Stimulated activated CD4-positive, alpha-beta T cell treated with anti-CD3 and anti-CD28 coated beads, Interleukin-1b, Interleukin-23, amount 100 ng/mL, for 48 hours (primary cell): ENCODE measurements at places on chromosomes 12 and 14.

DNA sequence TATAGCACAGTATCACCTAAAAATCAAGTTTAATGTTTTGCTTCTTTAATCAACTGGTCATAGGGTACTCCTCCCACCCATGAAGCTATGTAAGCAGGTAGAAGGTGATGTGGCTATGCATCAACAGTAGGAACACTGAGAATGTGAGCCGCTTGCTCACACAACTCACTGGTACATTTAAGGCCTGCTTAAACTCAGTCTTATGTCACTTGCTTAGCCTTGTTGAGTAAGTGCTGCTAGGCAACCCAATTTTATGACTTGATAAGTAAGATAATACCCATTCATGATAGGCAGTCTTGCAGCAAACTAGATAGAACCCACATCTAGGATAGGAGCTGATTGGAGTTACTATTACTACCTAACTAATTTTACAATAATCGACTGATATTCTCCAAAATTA is 70.0 kb upstream of the BMP4 start:
- DNase-seq: no peak

GRCh38 chr14:78798757-78799156 is 628.6 kb downstream of the NRXN3 start:
- no peak for DNase-seq

DNA sequence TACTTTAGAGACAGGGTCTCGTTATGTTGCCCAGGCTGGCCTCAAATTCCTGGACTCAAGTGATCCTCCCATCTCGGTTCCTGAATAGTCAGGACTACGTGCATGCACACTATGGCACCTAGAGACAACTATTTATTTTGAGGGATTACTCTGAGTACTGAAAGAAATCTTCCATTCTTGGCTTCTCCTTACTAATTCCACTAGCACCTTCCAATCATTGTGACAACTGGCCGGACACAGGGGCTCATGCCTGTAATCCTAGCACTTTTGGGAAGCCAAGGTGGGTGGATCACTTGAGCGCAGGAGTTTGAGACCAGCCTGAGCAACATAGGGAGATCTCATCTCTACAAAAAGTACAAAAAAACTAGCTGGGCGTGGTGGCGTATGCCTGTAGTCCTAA is 42.1 kb upstream of the MTERF2 start:
- no peak for DNase-seq

DNA sequence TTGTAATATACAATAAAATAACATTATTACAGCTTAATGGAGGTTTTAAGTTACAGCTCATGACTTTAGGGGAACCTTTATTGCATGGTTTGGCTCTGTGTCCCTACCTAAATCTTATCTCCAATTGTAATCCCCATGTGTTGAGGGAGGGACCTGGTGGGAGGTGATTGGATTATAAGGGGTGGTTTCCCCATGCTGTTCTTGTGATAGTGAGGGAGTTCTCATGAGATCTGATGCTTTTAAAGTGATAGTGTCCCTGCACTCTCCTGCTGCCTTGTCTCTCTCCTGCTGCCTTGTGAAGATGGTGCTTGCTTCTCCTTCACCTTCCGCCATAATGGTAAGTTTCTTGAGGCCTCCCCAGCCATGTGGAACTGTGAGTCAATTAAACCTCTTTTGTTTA is 132.1 kb upstream of the SYT1 start:
- no peak for DNase-seq

DNA sequence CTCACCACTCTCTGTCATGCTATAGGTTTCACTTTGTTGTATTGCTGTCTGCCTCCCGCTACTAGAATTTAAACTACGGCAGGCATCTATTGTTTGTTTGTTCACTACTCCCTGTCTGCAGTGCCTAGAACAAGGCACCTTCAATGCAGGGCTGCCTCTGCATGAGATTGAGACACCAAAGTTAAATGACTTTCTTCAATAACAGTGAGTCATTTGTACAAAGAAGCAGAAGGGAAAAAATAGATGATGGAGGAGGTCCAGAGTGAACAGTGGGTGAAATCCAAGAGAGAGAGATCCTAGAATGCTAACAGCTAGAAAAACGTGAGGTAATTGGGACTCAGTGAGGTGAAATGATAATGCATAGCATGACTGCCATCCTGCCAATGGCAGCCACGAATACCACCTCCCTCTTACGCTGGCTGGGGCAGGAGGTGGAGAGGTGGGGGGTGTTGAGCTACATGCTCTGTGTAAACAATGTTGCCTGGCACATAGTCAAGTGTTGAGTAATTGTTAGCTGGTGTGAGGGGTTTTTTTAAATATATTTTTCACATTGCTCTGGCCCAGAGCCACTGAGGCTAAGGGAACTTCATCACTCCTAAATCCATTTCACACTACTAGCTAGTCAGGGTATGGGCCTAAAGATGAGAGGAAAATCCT is 367.6 kb downstream of the RPS29 start:
- DNase-seq: no peak

- DNase-seq: no peak
Measured at GRCh38 chr12:46480724-46481123, 108.2 kb upstream of the SLC38A2 start.

DNA sequence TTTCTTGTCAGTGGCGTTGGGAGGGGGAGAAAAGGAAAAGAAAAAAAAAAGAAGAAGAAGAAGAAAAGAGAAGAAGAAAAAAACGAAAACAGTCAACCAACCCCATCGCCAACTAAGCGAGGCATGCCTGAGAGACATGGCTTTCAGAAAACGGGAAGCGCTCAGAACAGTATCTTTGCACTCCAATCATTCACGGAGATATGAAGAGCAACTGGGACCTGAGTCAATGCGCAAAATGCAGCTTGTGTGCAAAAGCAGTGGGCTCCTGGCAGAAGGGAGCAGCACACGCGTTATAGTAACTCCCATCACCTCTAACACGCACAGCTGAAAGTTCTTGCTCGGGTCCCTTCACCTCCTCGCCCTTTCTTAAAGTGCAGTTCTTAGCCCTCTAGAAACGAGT is 1.9 kb downstream of the ASCL1 start:
- DNase-seq: no peak

DNA sequence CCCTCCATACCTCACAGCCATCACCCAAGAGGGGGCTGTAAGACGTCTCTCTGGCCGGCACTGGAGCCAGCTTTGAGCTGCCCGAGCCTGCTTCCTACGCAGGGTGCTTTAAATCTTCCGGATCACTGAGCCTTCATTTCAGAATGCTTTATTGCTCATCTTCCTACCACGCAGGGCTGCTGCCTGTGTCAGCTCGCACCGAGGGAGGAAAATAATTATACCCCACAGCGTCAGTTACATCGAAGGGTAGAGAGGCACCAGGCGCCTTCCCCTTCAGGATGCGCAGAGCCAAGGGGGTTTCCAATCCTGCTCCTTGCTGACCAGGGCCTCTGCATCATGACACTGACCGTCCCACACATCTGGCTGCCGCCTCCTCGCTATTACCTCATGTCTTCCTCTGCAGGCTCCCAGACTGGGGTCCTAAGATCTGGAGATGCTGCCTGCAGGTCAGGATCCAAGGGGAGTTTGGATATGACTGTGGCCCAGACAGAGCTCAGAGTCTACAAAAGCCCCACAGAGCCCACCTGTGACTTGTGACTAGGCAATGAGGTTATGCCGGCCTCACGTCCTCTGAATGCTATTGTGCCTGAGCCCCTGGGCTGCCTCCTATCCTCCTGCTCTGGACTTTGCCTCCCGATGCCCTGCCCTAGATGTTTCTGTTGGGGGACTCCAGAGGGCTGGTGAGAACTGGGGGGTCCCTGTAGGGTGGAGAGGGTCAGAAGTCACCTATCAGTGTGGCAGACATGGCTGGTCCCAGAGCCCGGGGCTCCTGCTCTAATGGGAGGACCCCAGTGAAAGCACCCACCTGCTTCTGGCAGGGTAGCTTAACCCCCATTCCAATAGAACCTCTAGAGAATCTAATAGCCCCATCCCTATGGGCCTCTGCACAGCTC is 220.3 kb upstream of the RTL1 start:
- no peak for DNase-seq

GRCh38 chr12:119266963-119267362 is 67.6 kb upstream of the CCDC60 start:
- DNase-seq: no peak

DNA sequence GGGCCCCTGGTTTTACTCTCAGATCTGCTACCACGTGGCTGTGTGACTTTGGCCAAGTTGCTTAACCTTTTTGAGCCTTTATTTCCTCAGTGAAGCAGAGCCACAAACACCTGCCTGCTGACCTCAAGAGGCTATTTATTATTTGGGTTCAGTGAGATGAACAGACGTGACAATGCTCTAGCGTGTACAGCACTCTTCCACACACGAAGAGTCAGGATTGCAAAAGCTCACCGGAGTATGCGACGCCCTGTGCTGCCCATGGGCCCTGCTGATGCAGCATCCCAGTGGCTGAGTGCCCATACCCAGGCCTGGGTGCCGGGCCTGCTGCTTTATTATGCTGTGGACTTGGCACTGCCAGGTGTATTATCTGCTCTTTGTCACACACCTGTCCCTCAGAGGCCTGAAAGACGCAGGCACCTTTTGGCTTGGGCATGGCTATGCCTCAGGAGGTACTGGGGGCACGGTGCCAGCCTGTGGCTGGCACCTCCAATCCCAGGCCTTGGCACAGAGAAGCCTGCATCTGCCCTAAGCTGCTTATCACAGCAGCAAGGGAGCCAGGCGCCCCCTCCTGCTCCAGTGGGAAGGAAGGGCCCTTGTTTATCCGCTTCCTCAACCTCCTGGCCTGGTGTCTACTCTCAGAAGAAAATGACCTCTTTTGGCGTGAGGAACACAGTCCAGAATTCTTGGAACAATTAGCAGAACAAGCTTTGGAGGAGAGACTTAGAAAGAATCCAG is 22.3 kb upstream of the TC2N start:
- no peak for DNase-seq

DNA sequence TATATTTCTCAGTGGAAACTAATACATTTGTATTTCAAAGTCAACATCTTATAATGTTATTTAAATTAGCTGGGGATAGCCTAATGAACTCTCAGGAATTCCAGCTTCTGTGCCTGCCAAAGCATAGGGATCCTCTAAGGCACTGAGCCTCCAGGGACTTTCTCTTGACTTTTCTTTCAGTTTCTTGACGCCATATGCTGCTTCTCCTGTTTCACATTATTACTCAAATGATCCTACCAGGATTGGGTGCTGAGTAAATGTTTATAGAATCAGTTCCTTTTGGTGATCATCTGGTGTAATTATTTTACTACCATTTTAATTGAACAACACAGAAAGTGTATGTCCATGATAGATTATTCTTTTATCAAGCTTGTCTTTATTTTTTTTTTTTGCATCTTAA is 7.9 kb downstream of the METTL25 start:
- no peak for DNase-seq

- DNase-seq: no peak
Measured at GRCh38 chr14:99318091-99318958, 46.3 kb upstream of the BCL11B start.

GRCh38 chr14:73744874-73745529 is 30.8 kb upstream of the PNMA1 start:
- DNase-seq: no peak

GRCh38 chr12:31315044-31315715 is 10.8 kb downstream of the SINHCAF start:
- DNase-seq: no peak

DNA sequence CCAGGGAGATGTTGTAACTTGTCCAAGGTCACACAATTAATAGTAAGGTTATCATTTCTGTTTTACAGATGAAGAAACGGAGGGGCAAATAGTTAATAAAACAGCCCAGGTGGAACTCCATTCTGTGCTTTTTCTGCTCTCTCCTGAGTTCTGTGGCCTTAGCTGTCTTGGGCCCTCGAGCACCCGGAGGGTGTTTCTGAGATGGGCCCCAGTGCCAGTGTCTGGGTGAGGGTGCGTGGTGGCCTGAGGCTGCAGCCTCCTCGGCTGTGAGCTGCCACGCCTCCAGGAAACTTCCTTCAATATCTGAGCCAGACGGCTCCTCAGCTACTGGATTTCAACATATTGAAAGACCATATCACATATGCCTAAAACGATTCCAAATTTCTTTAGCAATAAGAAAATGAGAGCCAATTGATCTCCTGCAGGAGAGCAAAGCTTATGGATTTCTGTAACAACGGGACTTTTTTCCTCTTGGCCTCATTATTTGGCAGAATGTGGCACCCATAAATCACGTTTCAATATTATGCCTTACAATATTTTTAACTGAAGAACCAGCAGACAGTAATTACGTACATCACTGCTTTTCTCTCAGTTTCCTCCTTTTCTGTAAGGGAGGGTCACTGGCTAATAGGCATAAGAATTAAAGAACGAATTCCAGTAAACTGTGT is 74.8 kb upstream of the DICER1 start:
- no peak for DNase-seq

GRCh38 chr12:53677016-53677799 is 1.3 kb upstream of the ATP5MC2 start:
- no peak for DNase-seq

DNA sequence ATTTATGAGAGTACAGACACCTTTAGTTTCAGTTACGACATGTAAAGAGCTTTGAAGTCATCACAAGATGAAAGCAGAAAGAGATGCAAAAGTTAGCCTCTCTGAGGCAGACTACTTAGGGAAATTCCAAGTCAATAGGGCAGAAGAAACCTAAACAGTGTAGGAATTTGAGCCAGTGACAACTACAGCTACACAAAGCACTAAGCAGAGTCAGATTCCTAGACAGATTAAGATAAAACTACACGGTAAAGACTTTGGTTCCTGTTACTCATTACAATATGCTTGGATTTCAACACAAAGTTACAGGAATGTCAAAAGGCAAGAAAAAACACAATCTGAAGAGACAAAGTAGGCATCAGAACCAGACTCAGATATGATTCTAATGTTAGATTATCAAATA is 1302.3 kb downstream of the FSCB start:
- no peak for DNase-seq

DNA sequence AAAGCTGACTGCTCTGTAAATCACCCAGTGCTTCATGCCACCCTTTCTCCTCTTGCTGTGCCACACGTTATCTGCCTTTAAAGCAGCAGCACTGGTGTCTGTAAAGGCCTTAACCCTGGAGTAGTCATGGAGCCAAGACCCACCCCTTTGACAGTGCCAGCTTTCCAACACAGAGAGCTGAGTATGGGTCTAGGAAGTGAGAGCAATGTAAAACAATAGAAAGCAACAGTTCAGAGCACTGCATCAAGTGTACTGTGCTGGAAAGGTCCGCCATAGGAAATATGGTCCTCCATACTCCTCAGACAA is 139.5 kb downstream of the DAD1 start:
- no peak for DNase-seq
